ENCODE measurements at places on chromosomes 3 and 15.

GRCh38 chr3:178437236-178437635 lies 99.0 kb upstream of the KCNMB2 start:
- DNase-seq, result no peak

- no peak for DNase-seq
These were observed 1.7 kb downstream of the PAK2 start for GRCh38 chr3:196741249-196741889.

- no peak for DNase-seq
These were observed 147.4 kb downstream of the ATP10A start for GRCh38 chr15:25715536-25716413.

DNA sequence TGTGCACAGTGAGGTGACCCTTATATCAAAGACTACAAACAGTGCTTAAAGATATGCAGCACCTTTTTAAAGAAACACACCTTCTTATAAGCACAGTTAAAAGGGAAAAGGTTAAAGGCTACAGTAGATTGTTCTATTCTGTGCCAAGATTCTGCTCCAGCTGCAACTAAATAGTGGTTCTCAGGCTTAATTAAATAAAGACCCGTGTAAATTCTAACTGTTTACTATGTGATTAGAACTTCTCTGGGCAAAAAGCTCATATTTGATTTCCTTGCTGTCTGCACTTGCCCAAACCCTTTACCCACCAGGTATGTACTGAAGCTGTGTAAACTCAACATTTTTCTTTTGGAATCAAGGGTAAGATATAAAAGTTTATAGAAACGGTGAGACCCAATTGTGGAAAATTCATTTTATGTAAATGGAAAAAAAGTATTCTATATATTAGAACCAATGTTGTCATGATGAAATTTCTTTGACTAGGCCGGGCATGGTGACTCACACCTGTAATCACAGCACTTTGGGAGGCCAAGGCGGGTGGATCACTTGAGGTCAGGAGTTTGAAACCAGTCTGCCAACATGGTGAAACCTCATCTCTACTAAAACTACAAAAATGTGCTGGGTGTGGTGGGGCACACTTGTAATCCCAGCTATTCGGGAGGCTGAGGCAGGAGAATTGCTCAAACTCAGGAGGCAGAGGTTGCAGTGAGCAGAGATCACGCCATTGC lies 230.6 kb downstream of the MECOM start:
- DNase-seq, result no peak

DNA sequence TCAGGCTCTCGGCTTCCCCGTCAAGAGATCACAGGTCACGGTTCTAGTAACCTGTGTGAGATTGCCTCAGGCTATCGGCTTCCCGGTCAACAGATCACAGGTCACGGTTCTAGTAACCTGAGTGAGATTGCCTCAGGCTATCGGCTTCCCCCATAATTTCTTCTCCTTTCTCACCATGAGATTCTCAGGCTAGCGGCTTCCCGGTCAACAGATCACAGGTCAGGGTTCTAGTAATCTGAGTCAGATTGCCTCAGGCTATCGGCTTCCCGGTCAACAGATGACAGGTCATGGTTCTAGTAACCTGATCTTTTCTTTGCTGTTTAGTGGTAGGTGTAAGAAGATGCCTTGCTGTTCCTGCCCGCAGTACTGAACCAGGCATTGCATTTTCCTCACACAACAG lies 418.2 kb upstream of the ZNF717 start:
- no peak for DNase-seq

DNA sequence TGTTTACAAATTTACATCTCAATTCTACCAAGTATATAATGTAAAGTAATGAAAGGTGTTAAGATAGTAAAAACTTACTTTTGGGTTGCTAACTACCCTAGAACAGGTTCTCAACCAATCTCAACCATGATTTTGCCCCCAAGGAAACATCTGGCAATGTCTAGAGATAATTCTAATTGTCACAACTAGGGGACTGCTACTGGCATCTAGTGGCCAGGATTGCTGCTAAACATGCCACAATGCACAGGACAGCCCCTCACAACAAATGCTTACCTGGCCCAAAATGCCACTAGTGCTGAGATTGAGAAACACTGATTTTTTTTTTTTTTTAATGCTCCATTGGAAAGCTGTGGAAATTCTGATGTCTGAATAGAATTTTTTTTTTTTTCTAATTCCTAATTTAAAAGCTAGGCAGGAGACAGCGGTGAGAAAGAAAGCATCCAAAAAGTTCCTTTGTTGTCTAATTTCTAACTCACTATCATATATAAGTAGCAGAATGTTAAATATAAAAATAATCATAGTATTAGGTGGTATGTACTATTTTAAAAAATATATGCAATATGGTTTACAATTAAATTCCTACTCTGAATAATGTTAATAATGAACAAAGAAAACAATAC lies 81.5 kb downstream of the TJP1 start:
- no peak for DNase-seq

DNA sequence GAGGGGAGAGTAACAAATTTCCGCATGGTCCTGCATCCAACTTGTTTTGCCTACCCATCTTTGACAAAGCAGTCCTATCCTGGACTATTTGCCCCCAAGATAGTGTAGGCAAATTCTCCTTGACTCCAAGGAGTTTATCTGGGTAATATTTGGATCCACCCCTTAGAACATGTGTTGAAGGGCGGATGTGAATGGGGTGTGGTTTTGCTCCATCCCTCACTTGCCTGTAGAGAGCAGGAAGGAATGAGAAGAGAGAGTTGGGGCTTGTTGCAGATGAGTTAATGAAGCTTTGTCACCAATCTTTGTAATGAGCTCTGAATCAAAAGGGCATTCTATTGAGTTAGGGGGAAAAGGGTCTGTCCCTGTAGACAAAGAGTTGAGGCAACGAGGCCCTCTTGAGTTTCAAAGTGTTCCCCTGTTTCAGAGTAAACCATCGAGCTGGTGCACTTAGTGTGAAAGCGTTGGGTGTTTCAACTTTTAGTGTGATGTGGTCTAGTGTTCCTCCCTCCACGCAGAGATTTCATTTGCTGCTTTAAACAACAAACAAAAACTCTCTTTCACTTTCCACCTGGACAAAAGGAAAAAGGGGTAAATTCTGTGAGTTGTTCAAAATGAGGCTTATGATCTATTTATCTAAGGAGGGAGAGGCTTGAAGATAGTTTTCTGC lies 42.2 kb upstream of the PPARG start:
- DNase-seq, result no peak

GRCh38 chr15:75208501-75209288 lies 7.0 kb downstream of the C15orf39 start:
- DNase-seq, result no peak

DNA sequence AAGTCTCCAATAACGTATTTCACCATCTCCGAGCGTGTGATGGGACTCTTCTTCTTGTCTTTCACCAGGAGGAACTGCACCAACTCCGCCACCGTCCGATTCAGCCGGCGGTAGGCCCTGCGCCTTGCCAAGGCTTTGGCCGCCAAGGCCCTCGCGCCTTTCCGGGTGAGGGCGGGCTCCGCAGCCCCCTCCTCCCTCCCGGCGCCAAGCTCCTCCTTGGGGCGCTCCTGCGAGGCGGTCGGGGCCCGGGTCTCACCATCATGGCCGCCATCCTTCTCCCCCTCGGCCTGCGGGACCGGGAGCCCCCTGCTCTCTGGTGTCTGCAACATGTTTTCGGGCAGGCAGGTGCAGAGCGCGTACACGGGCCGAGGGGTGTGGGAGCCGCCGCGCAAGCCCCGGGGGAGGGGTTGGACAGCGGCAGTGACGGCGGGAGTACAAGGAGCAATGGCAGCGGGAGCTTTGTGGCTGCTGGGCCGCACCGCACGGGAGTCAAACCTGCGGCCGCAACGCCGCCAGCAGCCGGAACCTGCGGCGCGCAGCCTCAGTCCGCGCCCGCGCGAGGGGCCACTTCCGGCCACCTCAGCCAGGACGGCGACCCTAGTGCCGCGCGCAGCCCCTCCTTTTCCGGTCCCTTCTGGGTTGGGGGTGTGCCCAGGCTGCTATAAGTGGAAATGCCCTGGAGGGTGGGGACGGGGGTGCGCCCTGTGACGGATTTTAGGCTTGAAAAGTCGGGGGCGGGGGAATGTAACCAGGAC lies at the start of gene MAGEF1:
Gene MAGEF1 (minus strand): TSS at position 572 of the 755 bp plus-strand sequence. CDS start 243 bp downstream, at position 329.
- DNase-seq, result peak; percentile 84

DNA sequence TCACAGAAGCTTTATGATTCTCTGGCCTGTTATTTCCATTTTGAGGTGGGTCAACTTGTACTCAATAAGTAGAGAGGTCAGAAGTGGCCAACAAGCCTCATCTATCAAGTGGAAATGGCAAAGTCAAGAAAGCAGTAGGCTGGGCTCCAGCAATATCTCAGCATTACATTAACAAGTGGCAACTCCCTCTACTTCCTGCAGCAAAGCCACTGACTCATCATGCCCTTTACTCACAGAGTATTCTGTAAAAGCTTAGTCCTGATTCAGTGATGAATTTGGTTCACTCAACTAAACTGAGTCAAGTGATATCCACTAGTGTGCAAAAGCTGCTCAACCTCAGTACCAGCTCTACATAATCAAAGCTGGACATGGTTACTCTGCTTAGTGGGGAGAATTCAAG lies 954.6 kb downstream of the EPHA3 start:
- DNase-seq, result no peak

- peak; percentile 59 for DNase-seq
These were observed 300.4 kb upstream of the RASGRP1 start for GRCh38 chr15:38864827-38865581.

GRCh38 chr15:70956201-70956995 lies 63.8 kb downstream of the LRRC49 start:
- DNase-seq, result no peak

GRCh38 chr3:141441381-141442364 lies 45.2 kb upstream of the RASA2 start:
- DNase-seq, result no peak

- no peak for DNase-seq
These were observed 105.3 kb downstream of the BBX start for GRCh38 chr3:107627962-107628542.

DNA sequence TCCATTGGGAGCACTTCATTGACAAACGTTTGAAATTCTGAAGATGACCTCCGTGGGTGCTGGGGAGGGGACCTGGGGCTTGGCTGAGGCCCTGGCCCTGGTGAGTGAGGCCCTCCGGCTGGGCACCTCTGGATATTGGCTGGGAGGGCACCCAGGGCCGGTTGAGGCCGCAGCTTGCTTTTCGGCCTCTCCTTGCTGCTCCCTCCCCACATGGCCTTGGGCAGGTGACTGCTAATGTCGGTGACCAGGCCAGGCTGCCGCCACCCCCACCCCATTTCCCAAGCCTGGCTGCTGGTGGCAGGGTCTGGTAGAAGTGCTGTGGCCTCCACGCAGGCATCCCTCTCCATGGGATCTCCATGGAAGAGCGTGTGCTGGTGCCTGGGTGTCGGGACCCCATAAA lies 39.5 kb downstream of the TM2D3 start:
- no peak for DNase-seq

GRCh38 chr3:13260259-13261103 lies 159.6 kb downstream of the NUP210 start:
- DNase-seq, result no peak

GRCh38 chr3:123397921-123398785 lies 50.7 kb downstream of the ADCY5 start:
- no peak for DNase-seq

- DNase-seq, result no peak
These were observed 19.8 kb downstream of the UBA5 start for GRCh38 chr3:132679911-132680310.

DNA sequence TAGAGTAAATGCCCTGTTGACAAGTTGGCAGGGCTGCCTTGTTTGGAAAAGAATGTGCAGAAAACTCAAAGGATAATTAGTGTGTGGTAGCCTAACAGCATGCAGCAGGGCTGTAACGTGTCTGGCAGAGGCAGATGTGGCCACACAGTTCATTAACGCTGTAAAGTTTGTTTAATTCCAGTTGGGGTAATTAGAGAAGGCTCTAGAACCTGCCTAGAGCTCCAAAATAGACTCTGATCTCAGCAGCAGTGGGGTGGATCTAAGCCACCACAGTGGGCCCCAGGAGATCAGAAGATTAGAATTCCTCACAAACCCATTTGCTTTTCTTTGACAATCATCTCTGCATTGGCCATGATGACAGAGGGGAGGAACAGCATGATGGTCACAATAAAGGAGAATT lies 65.1 kb upstream of the LEKR1 start:
- no peak for DNase-seq

DNA sequence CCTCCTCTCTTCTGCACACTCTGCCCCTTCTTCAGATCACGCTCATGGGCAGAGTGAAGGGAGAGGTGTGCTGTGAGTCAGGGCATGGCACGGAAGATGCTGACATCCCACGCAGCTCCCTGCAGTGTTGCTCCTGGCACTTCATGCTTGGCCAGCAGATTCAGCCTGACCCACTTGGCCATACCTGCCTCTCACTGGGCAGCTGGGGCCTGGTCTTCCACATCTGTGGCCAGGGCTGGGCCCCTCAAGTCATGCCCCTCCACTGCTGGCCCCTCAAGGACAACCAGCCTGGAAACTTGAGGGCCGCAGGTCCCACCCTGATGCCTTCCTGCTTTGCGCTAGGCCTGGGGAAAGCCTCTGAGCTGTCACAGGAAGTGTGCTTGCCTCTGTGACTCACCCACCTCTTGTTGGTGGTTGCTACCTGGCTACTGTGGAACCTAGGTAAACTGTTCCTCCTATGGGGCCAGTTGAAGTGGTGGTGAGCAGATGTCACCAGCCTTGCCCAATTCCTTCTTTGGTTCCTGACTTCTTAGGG lies 48.7 kb downstream of the BSN start:
- DNase-seq, result no peak

DNA sequence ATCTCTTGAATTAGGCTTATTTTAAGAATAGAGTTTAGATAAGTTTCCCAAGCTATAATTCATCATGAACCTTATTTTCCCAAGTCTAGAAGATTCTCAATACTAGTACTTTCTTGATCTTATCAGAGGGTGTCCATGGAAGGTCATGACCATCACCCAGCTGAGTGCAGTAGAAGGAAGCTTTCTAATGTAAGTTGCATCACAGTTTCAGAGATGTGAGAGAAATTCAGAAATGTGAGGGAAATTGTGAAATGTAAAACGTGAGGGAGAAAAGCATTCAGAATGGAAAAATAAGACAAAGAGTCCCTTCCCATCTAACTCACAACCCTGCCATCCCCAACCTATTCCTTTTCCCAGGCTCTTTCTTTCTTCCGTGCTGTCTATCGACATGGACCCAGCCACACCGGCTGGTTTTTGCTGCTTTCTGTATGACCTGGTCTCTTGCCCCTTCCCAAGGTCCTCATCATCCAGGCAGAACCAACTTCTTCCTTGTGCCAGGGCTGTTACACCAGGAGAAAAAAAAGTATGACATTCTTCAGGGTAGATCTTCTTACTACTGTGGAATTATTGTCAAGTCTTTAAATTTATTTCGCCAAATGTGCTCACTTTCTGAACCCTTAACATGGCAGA lies 6.7 kb downstream of the CAPN3 start:
- no peak for DNase-seq

DNA sequence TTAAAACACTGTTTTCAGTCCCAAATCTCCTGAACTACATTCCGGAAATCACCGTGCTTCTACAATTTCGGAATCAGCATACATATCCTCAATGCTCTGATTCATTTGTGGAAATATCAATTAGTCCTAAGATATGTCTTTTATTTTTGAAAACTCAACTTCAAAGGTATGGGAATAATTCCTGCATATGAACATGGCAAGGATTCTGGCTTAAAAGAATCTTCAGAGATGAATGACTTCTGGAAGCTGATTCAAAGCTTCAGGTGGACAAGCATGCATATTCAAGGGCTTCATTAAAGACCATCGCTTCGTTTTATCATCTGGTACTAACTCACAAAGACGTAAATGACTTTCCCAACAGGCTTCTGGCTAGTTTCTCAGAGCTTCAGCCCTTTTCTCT lies 246.0 kb upstream of the LRRN1 start:
- DNase-seq, result no peak

- no peak for DNase-seq
These were observed 7.1 kb downstream of the SLC25A26 start for GRCh38 chr3:66227915-66228314.

- no peak for DNase-seq
These were observed 193.7 kb upstream of the MME start for GRCh38 chr3:154886437-154886836.

Measured in urinary bladder (tissue), 4 donors.